ENCODE measurements at places on chromosomes 2 and 18.

DNA sequence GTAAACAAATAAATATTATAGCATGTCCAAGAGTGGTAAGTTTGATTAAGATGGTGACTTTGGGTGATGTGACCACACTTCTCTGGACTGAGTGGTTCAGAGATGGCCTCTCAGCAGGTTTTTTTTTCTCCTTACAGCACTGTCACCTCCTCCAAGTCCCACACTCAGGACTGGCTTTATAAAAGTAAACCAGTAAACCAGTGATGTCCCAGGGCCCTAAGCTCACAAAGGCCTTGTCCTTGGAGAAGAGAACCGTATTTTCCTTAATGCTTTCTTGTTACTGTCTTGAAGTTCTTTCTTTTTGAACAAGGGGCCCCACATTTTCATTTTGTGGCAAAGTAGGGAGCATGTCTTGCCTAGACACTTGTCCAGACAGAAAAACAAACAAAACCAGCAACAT is 274.0 kb downstream of the MYCN start:
- DNase-seq = no peak

- no peak for DNase-seq
Observed at GRCh38 chr2:67463810-67464209, 66.7 kb downstream of the ETAA1 start.

DNA sequence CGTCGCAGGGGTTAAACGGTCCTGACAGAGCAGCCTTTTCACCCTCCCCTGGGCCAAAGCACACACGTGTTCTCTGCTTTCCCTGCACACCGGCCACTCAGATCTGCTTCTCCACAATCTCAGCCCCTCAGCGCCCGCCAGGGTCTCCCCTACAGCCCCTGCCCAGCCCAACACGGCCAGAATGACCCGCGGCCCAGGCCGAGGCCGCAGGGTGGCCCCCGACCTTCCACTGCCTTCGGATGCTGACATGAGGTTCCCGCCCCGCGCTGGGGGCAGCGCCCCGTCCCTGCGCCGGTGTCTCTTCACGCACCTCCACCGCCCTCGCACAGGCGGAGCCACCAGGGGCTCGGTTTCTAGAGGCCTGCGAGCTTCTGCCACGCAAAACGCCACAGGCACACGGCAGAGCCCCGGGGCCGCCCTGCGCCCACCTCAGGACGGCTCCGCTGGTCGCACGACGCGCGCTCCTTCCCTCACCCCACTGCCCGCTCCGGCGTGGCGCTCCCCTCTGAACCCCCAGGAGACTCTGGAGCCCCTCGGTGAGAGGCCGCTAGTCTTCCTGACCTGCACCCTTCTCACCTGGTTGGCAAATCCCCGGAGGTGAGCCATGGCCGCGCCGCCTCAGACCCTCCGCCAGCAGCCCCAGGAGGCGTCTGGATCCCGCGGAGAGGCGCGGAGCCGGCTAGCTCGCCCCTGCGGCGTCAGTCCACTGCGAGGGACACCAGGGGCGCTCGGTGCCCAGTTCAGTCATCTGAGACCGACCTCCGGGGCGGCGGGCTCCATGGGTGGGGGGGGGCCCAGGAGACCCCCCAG is 749 bp downstream of the STK25 start:
- peak; percentile 91 for DNase-seq

- DNase-seq = no peak
Observed at GRCh38 chr2:32008805-32009515, 1.8 kb downstream of the MEMO1 start.
